ENCODE measurements at places on chromosomes 12 and 14.

GRCh38 chr14:90546767-90547166 is 149.9 kb downstream of the CALM1 start:
- no peak for DNase-seq

DNA sequence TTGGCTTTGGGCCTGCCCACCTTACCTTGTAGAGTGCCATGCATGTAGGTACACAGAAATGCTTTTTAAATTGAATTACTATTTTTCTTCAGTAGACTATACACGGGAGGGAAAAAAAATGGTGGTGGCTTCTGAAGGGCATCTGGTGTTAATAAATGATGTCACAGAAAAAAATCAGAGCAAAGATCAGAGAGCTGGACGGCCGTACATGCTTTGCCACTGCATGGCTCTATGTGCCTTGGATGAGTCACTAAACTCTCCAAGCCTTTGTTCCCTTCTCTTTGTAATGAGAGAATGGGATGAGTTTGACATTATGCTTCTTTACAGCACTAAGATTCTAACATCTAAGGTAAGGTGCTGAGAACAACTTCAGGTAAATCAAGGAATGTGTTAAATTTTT is 376.4 kb upstream of the DDHD1 start:
- no peak for DNase-seq

DNA sequence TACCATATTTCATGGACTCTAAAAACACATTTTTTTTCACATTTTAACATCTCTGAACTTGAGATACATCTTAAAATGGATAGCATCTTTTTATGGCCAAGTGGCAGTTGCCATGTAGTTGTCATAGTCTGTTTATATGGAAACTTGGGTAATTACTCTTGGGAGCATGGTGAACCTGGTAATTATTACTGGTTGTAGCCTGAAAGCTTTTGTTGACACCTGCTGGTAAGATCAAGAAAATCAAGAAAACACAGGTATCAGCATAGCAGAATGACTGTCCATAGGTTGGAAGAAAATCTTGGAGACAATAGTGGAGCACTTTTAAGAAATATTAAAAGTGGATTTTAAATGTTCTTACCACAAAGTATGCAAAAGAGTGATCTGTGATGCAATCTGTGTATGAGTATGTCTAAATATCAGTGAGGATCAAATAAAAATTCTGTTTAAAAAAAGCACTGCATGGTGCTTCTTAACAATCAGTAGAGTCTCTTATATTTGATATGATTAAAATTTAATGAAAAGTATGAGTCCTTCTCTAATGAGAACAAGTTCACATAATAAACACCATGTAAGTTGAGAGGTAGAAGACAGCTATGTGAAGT is 44.2 kb downstream of the TTC8 start:
- peak; percentile 63 for DNase-seq

- no peak for DNase-seq
Observed at GRCh38 chr14:50756300-50756699, 74.7 kb downstream of the NIN start.

DNA sequence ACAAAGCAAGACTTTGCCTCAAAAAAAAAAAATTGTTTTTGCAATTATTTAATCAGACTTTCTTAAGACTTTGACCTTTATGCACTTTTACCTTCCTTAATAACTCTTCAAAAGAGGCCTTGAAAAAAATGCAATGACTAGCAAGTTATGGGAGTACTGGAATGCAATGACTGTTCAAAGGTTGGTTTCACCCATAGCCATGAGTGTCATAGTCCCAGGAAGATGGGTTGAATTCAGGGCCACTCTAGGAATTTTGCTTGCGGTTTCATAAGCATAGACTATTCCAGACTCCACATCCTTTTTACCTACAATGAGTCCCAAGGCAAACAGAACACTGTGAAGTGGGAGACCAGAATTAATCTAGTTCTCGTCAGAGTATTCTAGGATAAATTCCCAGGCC is 29.4 kb upstream of the DENND5B start:
- DNase-seq = no peak

GRCh38 chr14:89304972-89305703 is 111.9 kb downstream of the FOXN3 start:
- peak; percentile 19 for DNase-seq

- no peak for DNase-seq
Observed at GRCh38 chr14:22878271-22879246, 4.5 kb upstream of the REM2 start.

DNA sequence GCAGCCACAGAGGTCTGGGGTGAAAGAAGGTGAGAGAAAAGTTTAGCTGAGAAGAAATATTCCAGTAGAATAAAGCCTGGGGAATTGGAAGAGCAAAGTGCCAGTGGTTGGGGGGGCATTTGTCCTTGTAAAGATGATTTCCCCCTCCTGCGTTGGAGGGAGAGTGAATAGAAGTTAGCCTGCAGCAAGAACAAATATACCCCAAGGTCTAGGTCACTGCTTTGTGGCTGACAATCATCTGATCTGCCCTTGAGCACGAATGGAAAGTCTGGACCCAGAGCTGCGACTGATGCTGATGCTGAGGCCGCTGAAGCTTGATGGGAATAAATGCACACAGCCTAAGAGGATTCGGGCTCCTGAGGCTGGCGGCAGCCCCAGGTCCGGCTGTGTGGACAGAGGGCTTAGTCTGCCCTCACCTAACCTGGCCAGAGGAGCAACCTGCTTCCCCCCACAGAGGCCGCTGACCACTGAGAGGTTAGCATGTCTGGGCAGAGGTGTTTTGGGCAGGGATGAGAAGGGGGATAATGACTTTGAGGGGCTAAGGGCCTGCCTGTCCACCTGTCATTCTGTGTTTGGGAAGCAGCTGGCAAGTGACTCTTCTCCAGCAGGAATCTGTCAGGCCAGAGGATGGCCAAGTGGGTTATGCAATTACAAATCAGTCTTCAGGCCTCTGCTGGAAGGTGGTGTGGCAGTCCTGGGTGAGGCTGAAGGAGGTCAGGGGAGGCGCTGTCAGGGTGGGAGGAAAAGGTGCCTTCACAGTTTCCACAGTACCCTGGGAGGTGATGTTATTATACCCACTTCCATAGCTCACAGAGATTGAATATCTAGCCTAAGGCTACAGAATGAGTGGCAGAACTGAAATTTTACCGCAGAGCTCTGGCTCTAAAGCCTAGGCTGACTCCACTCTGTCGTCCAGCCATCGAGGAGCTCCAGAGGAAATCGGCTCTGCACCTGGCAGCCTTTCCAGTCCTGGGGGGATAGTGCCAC is 11.7 kb downstream of the TUBA1C start:
- DNase-seq = no peak

GRCh38 chr12:131555197-131555846 is 155.6 kb upstream of the SFSWAP start:
- no peak for DNase-seq

- no peak for DNase-seq
Observed at GRCh38 chr14:60275932-60276331, 26.9 kb downstream of the PPM1A start.

GRCh38 chr12:53613821-53614220 is 12.4 kb downstream of the ATF7 start:
- DNase-seq = no peak

DNA sequence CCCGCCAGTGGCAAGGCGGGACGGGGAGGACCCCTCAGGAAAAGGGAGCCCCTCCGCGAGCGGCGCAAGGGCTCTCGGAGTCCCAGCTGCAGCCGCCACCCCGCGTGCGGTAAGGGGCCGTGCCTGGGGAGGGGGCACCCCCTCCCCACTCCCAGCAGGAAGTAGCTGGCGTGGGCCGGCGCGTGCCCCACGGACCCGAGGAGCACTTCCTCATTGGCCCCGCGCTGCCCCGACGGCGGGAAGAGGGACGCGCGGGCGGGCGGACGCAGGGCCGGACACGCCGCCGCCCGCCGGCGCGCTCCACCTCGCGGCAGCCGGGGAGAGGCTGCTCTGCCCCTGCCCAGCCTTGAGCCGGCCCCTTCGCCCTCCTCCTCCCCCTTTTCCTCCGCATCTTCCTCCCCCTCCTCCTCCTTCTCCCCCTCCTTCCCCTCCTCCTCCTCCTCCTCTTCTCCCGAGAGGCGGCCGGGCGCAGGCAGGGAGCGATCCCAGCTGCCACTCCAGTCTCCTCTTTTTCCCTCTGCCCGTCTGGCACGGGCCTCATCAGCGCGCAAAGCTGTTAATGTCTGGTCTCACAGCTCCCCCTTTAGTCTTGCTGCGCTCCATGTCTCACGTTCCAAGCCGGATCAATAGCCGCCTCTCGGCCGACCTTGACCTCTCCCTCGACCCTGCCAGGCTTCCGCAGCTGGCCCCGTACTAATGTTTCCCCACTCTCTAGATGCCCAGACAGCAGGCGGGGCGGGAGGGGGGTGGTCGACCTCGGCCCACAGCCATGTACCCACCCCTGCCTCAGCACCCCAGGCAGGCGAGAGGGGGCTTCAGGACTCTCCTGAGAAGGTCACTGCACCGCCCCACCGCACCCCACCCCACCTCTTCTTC is 2.6 kb upstream of the BCL11B start:
- DNase-seq = peak; percentile 27

All from hematopoietic multipotent progenitor cell treated with erythropoietin and hydrocortisone succinate and interleukin-3 and kit ligand, for 8 days (in vitro differentiated cells).